Stimulated activated CD4-positive, alpha-beta T cell treated with anti-CD3 and anti-CD28 coated beads, Interleukin-2, amount 100 ng/mL, for 4 hours (primary cell): ENCODE measurements at places on chromosomes 2 and 18.

DNA sequence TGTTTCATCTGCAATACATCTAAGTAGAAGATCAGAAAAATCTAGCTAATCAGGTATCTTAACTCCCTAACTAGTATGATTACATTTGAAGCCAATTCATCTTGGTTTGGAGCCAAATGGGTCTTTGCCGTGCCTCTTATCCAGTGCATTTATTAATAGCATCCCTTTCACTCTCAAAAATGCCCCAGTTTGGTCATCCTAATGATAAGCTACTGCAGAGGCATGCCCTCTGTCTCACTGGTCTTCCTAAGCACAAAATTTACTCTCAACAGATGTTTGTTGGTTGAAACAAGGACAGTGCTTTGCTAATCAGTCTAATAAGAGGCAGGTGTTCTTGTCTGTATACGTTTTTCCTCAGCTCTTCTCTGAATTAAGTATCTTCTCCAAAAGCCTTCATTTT, 403.2 kb downstream of the RAD51AP2 start:
- DNase-seq = no peak

DNA sequence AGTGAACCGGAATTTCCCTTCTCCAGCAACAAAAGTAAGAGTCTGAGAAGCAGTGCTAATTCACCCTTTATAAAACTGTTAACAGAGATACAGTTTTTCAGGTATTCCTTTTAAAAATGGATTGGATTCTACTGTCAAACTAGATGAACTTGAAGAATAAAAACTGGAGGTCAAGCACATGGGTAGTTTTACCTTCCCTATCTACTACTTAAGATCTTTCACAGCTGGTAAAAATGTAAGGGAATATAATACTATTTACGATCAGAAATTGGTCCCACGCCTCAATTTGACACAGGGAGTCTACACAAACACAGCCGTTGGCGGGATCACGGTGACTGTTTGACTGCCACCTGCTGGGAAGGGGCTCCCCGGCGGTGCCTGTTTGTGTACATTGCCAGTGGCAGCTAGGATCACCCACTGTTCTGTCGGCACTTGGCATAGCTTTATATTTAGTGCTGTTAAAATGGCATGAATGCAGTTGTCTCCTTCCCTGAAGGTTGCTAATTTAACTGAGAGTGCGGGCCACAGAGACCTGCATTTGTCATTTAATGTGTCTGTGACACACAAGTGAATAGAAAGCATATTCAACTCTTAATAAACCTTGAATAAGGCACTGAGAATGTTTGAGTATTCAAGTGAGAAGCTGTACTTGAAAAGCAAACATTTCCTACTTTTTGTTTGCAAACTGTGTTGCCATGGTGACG, 59.5 kb downstream of the ABCG8 start:
- no peak for DNase-seq

DNA sequence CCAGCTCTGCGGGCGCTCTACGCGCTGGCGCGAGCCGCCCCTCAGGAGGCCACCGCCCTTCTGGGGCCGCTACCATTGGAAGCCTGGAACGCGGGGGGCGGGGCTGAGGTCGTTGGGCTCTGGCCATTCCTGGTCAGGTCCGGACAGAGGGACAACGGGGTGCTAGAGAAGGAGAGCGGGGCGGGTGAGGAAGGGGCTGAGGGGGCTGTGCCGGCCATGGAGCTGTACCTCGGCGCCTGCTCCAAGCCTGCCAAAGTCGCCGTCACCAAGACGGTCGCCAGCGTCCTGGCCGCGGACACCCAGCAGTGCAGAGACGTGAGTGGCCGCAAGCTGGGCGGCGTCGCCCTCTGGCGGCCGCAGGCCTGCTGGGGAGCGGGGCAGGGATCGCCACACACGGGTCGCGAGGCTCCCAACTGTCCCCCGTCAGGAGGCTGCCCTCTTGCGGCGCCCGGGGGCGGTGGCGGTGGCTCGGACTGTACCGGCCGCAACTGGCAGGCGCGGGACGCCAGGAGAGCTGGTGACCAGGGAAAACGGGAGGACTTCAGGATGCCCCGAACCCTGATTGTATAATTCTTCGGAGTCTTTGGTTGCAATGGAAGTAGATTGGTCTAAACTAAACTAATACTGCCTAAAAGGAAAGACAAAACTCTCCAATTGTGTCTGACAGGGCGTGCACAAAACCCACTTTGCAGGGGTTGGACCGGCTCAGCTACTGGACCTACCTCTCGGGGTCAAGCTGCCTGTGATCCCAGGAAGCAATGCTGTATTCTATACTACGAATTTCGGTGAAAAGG, at the start of gene FSIP2:
Gene FSIP2 (plus strand): TSS at position 126 of the 794 bp plus-strand sequence. CDS start 91 bp downstream, at position 217.
- DNase-seq = no peak

DNA sequence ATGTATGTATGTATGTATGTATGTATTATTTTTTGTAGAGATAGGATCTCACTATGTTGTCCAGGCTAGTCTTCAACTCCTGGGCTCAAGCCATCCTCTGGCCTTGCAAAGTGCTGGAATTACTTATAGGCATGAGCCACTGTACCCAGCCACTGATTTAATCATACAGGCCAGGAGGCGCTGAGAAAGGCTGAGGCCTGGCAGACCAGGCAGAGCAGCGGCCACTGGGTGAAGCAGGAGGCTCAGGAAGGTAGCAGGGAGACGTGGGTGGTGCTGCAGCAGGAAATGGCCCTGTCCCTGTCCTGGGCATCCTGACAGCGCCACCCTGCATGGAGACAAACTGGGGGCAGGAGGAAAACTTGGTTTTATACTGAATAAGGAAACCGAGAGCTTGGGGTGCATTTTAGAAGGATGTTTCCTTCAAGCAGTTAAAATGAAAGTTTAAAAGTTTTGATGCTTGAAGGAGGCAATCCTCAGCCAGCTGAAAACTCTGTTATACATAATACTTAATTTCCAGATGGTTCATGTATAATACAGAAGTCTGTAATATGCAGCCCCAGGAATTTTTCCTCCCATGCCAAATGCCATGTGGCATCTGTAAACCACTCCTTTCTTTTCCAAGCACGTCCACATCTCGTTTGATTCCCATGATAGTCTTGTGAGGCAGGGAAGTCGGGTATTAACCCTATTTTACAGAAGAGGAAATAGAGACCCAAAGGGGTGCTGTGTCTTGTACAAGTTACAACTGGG, 182.4 kb downstream of the CELF4 start:
- DNase-seq = no peak

- no peak for DNase-seq
Observed at GRCh38 chr18:79982736-79983135, 5.6 kb downstream of the TXNL4A start.

DNA sequence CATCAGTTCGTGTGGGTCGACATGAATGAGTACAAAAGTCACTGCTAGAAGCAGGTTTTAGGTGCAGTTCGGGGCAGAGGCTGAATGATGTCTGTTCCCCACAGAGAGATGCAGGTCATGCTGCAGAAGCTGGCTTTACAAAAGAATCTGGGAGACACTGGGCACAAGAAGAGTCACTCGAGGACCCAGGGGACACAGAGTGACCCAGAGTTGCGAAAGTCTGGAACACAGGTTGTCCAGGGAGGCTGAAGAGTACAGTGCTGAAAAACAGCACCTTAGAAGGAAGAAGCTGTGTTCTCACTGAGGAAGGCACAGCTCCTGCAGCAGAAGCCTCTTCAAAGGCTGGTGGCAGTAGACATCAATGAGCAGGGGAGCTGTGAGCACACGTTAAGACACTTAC, 14.8 kb downstream of the CACNB4 start:
- DNase-seq = no peak

- DNase-seq = no peak
Observed at GRCh38 chr2:128425216-128425615, 106.5 kb upstream of the HS6ST1 start.

GRCh38 chr2:238227587-238228032, 12.2 kb downstream of the HES6 start:
- DNase-seq = no peak

- DNase-seq = no peak
Observed at GRCh38 chr2:79770926-79771325, 258.1 kb downstream of the CTNNA2 start.

DNA sequence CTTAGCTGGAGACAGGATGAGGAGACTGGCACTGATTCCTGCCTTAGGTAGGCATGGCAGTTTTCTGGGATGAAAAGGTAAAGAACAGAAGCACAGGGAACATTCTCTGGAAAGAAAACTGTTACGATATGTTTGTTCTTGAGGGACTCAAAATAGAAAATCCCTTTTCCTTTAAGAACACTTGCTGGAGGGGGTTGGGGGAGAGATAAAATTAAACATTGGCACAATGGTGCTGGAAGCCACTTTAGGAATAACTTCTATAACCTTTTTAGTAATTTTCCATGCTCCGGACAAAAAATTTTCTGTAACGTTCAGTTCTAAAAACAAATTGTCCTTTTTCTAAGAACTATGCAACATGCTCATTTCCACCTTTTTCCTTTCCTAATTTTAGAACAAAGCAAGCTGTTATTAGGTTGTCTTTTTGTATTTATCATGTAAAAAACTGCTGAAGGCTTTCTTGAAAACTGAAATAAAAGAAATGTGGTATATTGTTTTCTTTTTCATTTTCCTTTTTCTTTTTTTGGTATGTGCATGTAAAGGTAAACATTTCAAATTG, 343.8 kb downstream of the EPHA4 start:
- no peak for DNase-seq

DNA sequence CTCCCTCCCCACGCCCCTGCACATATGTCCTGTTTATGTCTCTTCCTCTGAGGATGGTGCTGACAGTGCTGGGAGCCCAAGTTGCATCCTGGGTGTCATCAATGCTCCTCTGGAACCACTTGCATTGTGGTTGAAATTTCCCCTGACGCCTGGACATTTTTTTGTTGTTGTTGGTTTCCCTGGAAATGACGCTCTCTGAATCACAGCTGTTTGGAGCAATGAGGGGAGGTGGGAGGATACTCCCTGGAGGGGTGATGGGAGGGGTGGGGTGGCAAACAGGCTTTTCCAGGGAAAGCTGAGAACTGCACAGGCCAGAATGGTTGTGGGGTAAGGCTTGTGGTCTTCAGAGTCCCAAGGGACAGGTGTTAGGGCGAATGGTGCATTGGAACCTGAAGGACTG, 29.6 kb downstream of the CELF4 start:
- DNase-seq = no peak

- DNase-seq = no peak
Observed at GRCh38 chr18:62412231-62412979, 87.3 kb downstream of the TNFRSF11A start.

GRCh38 chr2:106163948-106164545, 30.1 kb downstream of the UXS1 start:
- no peak for DNase-seq

DNA sequence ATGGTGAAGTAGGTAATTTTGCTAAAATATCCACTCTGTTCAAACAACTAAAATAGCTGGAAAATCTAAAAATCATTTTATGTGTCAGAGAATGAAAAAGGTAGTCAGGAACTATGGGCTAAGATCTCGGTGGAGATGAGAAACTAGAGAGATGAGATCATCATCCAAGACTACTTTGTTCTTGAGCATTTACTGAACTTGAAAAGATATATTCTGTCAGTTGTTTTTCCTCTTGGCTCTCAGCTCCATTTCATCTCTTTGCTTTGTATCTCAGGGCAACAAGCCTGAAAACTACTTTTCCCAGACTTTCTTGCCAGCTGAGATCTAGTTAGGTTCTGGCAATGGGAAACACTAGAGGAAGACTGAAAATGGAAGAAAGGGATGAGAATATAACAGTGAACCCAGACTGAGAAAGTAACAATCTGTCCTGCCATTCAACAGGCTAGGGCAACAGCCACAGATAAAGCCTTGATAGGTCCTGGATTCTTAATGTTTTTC, 346.2 kb upstream of the MEX3C start:
- DNase-seq = no peak

DNA sequence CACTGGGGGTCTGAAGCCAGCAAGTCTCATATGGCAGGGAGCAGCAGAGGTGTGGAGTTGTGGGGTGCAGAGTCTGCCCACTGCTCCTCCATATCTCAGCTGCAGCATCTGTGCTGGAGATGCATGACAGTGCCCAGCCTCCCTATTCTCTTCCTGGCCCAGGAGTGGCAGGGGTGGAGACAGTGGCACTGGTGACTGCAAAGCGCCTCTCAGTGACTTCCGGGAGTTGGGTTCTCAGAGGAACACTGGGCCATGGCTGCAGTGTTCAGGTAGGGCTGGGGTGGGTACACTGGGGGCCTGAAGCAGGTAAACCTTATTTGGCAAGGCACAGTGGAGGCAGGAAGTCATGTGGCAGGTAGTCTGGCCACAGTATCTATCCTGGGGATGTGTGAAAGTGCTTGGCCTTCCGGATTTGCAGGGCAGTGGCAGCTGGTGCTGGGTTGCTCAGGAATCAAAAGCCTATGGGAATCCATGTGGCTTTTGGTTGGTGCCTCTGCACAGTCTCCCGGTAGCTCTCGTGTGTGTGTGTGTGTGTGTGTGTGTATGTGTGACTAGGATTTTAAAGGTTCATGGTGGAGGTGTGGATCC, 60.3 kb upstream of the THUMPD2 start:
- no peak for DNase-seq
